ENCODE measurements at places on chromosomes 16 and 17.

DNA sequence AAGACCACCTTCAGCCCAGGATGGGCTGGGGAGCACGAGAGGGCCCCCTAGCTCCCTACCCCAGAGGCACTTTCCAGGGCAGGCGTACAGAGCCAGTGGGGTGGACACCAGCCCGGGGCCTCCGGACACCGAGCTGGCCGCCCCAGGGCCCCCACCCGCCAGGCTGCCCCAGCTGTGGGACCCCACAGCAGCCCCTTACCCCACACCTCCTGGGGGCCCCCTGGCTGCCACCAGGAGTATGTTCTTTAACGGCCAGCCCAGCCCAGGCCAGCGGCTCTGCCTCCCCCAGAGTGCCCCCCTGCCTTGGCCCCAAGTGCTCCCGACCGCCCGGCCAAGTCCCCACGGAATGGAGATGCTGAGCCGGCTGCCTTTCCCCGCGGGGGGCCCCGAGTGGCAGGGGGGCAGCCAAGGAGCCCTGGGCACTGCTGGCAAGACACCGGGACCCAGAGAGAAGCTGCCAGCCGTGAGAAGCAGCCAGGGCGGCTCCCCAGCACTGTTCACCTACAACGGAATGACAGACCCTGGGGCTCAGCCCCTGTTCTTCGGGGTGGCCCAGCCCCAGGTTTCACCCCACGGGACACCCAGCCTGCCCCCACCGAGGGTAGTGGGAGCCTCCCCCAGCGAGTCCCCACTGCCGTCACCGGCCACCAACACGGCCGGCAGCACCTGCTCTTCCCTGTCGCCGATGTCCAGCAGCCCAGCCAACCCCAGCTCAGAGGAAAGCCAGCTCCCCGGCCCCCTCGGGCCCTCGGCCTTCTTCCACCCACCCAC, 24.3 kb upstream of the ZFPM1 start:
- no peak for DNase-seq
- peaks cover 7% of the 10 kb centered on the region for H3K27me3 ChIP-seq
- no peaks in the 10 kb centered on the region for H3K36me3 ChIP-seq
- no peak overlapping the region for H3K27ac ChIP-seq
- peaks cover 11% of the 10 kb centered on the region for H3K4me1 ChIP-seq

- H3K36me3 ChIP-seq: no peaks in the 10 kb centered on the region
- H3K4me1 ChIP-seq: no peaks in the 10 kb centered on the region
- no peak for DNase-seq
- H3K27ac ChIP-seq: no peak overlapping the region
- H3K4me3 ChIP-seq: no peak overlapping the region
These were observed 237.4 kb downstream of the ZFHX3 start for GRCh38 chr16:72810480-72810879.

GRCh38 chr17:40015998-40016985, 1.1 kb downstream of the CSF3 start:
- peaks cover 6% of the 10 kb centered on the region for H3K27me3 ChIP-seq
- peaks cover 38% of the 10 kb centered on the region for H3K36me3 ChIP-seq
- H3K4me1 ChIP-seq: peaks cover 2% of the 10 kb centered on the region
- DNase-seq: no peak
- no peak overlapping the region for H3K4me3 ChIP-seq

GRCh38 chr17:45812102-45812501, 28.0 kb downstream of the CRHR1 start:
- DNase-seq: no peak
- H3K4me3 ChIP-seq: no peak overlapping the region
- H3K27me3 ChIP-seq: peaks cover 3% of the 10 kb centered on the region

GRCh38 chr17:9006175-9006767, 15.0 kb upstream of the NTN1 start:
- peaks cover 83% of the 10 kb centered on the region for H3K27me3 ChIP-seq
- DNase-seq: no peak
- no peak overlapping the region for H3K27ac ChIP-seq

- H3K27me3 ChIP-seq: peaks cover 12% of the 10 kb centered on the region
- no peak overlapping the region for H3K4me3 ChIP-seq
- peaks cover 15% of the 10 kb centered on the region for H3K4me1 ChIP-seq
- DNase-seq: no peak
- H3K36me3 ChIP-seq: peaks cover 32% of the 10 kb centered on the region
- no peak overlapping the region for H3K27ac ChIP-seq
These were observed 50.7 kb downstream of the PRMT7 start for GRCh38 chr16:68361485-68361884.

DNA sequence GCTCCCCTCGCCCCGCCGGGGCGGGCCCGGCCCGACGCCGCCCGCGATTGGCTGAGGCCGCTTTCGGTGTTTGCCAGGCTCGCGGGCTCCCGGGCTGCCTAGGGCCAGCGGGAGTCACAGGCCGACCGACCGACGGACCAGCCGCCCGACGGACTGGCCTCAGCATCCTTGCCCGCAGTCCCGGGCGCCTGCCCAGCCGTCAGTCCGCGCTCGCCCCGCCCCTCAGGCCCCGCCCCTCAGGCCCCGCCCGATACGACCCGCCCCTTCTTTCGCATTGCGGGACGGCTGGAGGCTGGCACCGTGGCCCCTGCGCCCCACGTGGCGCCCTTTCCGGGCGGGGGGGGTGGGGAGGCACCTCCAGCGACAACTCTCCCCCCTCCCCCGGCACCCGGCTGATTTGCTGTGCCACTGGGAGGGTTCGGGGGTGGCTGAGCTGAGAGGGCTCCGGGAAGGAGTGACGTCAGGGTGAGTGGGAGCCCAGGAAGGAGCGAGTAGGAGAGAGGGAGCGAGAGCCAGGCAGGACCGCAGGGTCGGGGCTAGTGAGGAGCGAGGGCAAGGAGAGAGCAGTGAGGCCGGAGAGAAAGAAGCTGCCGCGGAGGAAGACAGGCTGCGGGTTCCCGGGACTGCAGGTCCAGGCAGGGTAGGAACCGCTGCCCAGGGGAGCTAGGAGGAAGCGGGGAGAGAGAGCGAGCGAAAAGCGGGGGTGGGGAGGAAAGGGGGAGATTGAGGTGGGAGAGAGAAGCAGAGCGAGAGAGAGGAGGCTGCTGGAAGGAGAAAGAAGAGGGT, at the start of gene ASPHD1:
ASPHD1 (plus strand) TSS at position 387 of the 786 bp plus-strand sequence. CDS start 484 bp downstream, outside the sequence.
- DNase-seq: peak; percentile 90
- H3K27me3 ChIP-seq: peaks cover 27% of the 10 kb centered on the region
- H3K36me3 ChIP-seq: no peaks in the 10 kb centered on the region
- peak within 1 kb of the TSS; percentile 84 for H3K4me3 ChIP-seq
- H3K27ac ChIP-seq: peak within 1 kb of the TSS; percentile 75

- no peaks in the 10 kb centered on the region for H3K36me3 ChIP-seq
- no peak for DNase-seq
- H3K4me1 ChIP-seq: no peaks in the 10 kb centered on the region
- H3K4me3 ChIP-seq: no peak overlapping the region
These were observed 55.7 kb downstream of the GOSR1 start for GRCh38 chr17:30532871-30533270.

DNA sequence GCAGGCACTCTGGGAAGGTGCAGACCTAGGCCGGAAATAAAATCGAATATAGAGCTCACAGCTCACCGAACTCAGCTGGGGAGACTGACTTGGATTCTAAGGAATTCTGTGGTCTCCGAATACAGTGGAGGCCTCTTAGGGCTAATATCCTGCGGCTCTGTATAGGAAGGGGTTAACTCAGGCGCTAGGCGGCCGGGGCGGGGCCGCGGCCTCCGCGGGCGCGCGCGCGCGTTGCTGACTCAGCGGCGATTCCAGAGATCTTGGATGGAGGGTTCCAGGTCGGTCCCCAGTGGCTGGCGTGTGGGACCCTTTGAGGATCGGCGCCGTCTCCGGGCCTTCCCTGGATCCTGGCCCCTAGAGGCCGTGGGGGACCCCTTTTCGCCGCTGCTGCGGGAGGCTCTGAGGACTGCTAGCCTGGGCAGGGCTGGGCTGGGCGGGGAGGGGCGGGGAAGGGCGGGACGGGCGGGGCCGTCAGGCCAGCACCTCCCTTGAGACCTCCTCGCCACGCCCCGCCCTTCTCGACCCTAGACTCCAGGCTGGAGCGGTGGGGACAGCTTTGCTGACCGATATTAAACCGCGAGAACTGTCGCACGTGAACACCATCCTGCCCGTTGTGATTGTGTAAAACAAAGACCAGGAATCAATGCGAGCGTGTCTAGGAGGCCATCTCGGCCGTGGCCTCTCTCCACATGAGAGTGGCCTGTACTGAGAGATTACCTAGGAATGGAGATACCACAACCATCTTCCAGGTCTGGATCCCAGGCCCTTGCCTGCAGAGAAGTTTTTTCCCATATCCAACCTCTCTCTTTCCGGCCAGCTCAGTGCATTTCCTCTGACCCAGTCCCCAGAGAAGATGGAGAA, 1.4 kb upstream of the PLEKHH3 start:
- H3K27ac ChIP-seq: peak overlapping the region; percentile 85
- H3K27me3 ChIP-seq: peaks cover 56% of the 10 kb centered on the region
- peak; percentile 91 for DNase-seq
- no peaks in the 10 kb centered on the region for H3K36me3 ChIP-seq
- peak overlapping the region; percentile 75 for H3K4me3 ChIP-seq
- peaks cover 66% of the 10 kb centered on the region for H3K4me1 ChIP-seq

DNA sequence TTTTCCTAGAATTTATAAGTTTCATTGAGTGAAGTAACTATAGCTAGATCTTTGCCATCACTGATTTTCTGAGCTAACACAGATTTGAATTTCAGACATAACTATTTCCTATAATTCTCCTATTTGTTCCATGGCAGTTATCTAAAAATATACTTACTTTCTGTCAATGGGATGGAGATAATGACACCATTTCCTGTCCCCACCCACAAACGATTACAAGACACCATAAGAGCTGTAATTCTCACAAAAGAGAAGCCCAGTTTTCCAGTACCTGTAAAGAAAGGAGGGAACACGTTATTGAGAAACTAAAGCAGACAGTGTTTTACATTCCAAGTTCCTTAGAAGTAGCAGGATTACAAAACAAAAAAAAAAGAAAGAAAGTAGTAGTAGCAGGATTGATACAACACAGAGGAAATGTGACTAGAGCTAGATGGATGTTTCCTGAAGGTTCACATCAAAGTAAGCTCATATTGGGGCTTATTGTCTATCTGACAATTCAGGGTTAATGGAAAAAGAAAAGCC, 110.9 kb upstream of the TOB1 start:
- H3K4me3 ChIP-seq: peak overlapping the region; percentile 32
- no peak for DNase-seq
